ENCODE measurements at places on chromosomes 7 and 10.

DNA sequence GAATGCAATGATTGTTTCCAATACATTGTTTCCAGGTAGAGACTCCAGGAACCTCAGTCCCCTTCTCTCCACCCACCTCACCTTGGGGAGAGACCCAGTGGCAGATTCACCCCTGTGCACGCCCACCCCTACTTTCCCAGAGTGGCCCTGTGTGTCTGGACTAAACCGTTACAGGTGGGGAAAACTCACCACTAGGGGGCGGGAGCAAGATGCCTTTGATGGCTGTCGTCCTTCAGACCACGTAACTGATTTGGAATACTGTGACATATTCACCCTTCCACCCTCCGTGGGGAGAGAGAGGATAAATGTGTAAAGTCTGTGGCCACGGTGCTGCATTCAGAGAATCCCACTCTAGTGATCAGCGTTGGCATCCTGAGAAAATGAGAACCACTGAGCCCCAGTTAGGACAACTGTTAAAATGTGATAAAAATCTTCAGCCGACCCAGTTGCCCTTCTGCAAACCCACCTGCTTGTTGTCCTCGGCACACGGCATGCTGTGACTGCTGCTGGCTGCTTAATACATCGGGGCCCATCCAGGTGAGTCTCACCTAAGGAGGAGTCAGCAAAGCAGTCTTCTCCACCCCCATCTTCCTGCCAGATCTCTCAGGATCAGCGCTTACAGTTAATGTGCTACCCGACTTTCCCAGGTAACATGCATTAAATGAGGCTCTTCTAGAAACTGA lies 41.5 kb upstream of the NMT2 start:
- DNase-seq, result peak; percentile 82

GRCh38 chr7:16398146-16399017 lies 23.0 kb downstream of the CRPPA start:
- DNase-seq, result no peak

DNA sequence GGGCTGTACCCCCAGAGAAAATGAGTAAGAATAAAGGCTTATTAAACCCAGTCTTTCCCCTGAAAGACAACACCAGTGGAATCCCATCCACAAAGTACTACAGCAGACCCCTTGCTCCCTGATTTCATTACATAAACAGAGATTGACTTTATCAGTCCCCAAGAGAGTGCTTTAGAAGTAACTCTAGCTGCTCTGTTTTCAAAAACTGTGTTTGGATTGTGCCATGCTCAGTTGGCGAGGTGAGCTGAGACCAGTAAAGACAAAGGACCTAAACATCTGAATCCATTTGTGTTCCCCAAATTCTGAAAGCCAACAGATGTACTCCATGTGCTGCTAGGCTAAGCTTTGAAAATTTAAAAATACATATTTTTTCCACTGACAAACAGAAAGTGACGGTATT lies 127.0 kb downstream of the ATE1 start:
- no peak for DNase-seq

DNA sequence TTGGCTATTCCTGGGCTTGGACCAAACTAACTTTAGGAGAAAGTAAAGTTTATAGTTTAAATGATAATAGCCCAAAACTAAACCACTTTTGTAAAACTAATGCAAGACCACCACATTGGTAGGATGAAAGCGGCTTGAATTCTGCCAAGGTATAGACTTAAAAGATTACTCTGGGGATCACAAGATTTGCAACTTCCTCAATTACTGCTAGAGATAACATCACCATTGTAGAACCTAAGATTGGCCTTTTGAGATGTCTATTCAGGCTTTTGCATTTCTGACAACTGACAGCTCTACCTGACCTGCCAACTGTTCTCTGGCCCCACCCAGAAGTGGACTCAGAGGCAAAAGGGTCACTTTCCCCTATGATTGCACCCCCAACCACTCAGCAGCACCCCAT lies 162.4 kb downstream of the TNS3 start:
- DNase-seq, result no peak

GRCh38 chr7:100967292-100967863 lies 2.0 kb upstream of the MUC12 start:
- no peak for DNase-seq

DNA sequence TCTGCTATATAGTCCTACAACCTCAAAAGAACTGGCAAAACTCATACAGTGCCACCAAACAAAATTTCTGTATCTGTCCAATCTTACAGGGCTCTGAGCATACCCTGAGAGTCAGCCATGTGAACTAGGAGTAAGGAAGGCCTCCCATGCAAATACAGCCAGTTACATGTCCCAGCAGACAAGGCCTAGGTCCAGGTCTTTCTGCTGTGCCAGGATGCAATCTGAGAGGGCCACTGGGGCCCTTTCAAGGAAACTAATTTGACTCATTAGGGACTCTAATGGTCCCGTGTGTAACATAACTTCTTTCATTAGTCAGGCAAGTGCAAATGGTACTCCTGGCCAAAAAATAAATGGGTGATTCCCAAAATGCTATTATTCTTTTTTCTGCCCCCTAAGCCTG lies 17.9 kb upstream of the HIBADH start:
- no peak for DNase-seq

GRCh38 chr7:108417926-108418325 lies 38.3 kb downstream of the NRCAM start:
- DNase-seq, result no peak

DNA sequence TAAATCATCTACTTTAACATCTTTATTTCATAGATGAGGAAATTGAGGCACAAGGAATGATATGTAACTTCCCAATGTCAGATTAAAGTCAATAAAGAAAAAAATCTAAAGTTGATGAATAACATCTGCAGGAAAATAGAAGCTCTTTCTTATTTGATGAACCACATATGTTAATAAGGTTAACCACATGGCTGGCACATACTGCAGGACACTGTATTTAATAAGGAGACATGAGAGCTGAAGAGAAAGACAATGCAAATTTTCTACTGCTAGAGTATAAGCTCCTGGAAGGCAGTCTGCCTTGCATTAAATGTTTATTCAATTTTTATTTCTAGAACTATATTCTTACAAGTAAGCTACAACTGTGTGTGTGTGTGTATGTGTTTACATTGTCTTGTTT lies 4.4 kb downstream of the RAB11FIP2 start:
- DNase-seq, result no peak

DNA sequence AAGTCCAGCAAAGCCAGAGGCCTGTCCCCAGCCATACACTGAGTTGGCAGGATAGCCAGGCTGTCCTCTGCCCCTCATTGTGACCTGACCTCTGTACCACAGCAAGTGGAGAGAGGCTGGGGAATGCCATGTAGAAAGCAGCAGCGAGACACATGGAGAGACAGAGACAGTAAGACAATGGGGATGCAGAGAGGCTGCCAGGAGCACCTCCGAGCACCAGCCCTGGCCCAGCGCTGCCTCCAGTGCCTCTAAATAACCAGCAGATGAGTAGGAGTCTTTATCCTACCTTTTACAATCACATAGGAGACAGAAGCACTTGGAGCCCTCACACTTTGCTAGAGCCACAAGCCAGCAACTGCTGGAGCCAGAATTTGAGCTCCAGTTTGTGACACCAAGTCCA lies 8.1 kb downstream of the GDF2 start:
- DNase-seq, result no peak

DNA sequence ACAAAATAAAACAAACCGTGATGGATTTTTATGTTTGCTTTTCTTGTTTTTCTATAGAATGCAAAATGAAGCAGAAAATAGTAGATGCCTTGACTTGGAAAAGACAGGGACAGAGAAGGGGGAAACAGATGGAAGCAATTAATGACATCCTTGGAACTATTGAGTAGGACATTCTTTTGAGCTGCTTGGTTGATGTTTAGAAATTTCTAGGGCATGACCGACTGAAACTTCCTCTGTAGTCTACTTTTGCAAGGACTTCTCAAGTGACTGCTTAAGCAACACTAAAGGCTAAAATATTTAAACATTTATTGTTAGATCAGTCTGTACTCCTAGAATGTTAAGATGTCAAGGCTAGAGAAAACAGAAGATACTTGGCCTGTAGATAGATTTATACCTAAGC lies 49.4 kb downstream of the VCL start:
- no peak for DNase-seq

DNA sequence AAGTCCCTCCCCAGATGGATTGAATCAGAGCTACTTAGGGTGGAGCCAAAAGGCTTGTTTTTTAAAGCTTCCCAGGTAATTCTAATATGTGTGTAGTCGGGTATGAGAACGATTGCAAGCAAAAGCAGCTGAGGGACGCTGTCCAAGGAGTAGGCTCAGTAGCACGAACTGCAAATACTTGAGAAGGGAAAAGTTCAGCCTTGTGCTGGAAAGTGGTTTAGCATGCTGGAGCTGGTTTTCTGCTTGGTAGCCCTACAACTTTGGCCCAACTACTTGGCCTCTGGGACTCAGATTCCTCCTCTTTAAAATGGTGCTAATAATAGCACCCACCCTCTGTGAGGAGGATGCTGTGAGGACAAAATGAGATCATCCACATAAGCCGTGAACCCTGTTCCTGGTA lies 76.2 kb downstream of the AHR start:
- no peak for DNase-seq

- DNase-seq, result peak; percentile 15
Observed at GRCh38 chr7:97006055-97006815, 882 bp downstream of the DLX6 start.

DNA sequence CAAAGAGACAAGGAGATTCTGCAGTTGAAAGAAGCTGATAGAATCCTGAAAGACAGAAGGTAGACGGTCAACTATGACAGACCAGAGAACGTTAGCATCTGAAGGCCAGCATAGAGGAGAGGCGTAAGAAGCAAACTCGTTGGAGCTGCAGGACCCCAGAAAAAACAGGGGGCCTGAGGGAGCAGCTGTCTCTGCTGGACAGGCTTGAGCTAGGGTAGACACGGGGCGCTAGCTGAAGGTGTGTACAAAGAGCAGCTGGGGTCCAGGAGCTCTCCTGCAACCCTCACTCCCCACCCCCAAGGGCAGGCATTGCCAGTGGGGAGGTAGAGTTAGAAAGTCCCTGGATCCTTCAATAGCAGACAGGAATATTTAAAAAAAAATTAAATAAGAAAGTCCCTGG lies 14.6 kb upstream of the GDI2 start:
- no peak for DNase-seq

GRCh38 chr10:73892310-73893030 lies 18.1 kb upstream of the CAMK2G start:
- DNase-seq, result no peak

Data from CD4-positive, alpha-beta T cell treated with Interleukin-4 for 1 hour (primary cell).